T follicular helper cell (primary cell): ENCODE measurements at places on chromosomes 3 and 15.

- DNase-seq: no peak
Measured at GRCh38 chr3:8891774-8892173, 71.5 kb downstream of the RAD18 start.

DNA sequence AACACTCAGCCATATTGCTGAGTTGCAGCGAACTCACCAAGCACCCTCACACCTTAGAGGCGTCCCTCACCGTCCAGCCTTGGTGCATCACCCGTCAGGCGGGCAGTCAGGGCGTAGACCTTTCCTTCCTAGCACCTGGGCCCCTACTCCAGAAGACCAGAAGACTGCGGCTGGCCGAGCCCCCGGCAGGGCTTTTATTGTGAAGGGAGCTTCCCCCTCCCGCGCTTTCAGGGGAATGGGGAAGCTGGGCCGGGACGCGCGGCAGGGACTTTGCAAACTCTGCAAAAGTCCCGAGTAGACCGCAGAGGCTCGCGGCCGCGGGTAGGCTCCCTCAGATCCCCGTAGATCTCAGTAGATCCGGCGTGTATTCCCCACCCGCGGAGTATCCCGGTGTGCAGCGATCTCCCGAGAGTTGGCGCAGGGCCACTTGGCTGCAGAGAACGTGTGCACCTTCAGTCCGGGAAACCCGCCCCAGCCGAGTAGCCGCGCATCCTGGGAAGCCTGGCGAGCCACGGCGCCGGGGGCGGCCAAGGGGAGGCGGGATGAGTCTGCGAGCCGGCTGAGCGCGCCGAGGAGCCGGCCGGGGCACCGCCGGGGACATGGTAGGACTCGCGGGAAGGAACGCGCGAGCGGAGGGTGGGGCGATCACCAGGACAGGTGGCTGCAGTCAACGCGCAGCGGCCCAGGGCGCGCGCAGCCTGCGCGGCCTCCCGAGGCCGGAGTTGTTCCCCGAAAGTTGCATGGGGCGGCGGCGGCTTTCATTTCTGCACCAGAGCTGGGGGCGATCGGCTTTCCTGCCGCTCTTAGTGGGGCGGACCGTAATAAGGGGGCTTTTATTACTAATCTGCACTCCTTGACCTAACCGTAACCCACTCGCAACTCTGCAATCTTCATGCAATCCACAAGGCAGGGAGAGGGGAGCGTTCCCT is at the start of gene GASK1A:
Gene GASK1A (plus strand): TSS at position 268 of the 929 bp plus-strand sequence. CDS start 332 bp downstream, at position 600.
- no peak for DNase-seq

DNA sequence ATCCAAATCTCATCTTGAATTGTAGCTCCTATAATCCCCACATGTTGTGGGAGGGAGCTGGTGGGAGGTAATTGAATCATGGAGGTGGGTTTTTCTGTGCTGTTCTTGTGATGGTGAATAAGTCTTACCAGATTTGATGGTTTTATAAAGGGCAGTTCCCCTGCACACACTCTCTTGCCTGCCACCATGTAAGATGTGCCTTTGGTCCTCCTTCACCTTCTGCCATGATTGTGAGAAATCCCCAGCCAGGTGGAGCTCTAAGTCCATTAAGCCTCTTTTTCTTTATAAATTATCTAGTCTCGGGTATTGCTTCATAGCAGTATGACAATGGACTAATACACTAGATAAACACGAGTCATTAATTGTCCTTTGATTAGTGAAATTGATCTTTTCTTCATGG is 214.5 kb upstream of the CFAP20DC start:
- no peak for DNase-seq

DNA sequence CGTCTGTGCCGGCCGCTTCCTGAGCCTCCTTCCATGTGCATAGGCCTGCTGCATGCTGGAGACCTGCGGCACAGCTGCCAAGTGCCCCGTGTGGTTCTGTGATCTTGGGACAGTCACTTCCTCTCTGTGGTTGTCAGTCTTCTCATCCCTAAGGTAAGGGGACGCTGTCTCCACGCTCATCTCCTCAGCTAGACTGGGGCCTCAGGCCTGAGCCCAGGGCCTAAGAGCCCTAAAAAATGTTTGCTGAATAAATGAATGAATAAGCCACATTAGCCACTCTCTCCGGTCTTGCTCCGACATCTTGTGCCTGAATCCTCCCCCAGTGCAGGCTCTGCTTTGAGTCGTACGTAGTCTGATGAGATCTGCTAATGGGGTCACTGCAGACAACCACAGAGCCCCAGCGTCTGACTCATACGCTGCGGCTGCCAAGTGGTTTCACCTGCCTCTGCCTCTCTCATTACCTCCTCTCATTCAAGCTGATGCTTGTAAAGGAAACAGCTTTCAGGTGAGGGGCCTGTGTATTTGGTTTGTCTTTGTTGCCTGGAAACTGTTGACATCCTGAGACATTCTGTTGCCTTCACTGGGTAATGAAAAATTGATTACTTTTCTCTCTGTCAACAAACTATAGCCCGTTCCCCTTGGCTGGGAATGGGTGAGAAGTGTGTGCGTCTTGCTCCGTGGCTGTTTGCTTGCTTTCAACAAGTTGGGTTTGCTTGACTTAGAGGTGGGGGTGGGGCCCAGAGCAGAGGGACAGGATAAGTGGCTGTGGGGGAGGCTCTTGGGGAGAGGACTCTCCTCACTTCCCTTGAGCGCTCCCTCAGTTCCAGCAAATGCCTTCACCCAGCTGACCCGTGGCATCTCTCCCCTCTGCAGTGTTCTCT is 15.9 kb downstream of the RPLP1 start:
- peak; percentile 86 for DNase-seq

- DNase-seq: no peak
Measured at GRCh38 chr15:49908236-49908932, 210.6 kb downstream of the ATP8B4 start.

GRCh38 chr15:79494384-79494909 is 62.3 kb downstream of the MINAR1 start:
- DNase-seq: no peak

DNA sequence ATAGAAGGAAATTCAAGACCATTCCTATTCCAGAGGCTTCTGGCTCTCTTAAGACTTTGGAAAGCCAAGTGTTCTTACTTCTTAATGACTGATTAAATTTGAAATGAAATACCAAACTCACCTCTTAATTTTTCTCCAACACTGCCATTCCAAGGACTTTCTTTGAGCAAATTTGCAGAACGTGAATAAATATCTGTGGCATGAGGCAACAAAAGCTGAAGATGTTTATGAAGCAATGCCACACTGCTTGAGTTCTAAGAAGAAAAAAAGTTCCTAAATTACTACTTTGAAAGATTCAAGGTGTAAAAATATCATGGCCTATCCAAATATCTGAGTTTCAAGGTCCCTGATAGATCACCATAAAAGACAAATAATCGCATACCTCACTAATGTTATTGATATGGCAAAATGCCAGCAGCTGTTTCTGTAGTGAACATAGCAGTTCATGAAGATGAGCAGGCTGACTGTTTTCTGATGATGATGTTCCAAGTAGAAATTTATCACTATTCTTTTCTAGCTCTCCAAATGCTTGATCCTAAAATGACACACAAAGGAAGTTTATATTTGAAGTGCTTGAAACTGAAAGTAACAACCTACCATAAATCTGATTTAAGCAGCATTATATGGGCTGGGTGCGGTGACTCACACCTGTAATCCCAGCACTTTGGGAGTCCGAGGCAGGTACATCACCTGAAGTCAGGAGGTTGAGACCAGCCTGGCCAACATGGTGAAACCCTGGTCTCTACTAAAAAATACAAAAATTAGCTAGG is 104.4 kb downstream of the HERC1 start:
- no peak for DNase-seq

DNA sequence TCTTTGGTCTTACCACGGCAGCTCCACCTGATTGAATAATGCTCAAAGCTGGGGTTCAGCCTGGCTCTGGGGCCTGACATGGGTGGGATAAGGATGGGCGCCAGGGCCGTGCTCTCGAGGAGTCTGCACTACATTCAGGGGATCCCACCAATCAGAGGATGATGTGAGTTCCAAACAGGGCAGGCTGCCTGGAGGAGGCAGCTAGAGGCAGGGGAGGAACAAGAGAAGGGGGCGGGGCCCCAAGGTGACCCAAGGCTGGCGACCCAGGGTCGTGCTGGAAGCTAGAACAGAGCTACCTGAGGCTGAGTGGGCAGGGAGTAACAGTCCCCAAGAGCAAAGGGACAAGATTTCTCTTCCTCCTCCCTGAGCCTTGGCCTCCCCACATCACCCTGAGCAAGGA is 56.1 kb downstream of the PCSK6 start:
- no peak for DNase-seq

DNA sequence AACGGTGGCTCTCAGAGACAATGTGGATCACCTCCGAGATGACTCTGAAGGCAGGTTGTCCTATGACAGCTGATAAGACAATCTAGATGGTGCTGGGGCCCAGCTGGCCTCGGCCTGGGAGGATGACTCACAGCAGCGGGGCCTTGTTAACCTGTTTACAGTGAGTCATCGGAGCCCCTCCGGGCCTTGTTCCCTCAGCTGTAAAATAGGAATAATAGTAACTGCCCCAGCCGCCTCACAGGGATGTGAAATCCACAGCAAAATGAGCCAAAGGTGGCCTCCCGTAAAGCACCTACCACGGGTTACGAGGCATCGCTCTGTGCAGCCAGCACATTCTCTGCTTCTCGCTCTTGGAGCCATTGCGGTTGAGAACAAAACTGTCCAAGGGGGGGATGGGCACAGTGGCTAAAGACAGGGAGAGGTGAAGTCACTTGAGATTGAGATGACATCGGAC is 88.6 kb upstream of the RASGRF1 start:
- no peak for DNase-seq

DNA sequence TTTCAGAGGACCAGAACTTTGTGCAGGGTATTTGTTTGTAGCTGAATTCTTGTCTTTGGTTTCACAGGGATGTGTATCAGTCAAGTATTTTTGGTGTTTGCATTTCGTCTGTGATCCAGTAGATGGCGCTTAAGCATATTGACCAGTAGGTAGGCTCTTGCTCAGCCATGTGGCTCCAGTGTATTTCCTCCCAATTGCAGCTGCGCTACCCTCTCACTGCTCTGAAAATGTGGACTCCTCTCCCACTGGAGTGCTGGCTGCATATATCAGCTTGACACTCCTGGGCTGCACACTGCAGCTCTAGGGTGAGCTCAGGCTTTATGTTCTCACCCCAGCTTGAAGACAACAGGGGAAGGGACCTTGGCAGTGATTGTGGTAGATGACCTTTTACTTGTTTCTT is 1264.3 kb upstream of the ALCAM start:
- DNase-seq: no peak

DNA sequence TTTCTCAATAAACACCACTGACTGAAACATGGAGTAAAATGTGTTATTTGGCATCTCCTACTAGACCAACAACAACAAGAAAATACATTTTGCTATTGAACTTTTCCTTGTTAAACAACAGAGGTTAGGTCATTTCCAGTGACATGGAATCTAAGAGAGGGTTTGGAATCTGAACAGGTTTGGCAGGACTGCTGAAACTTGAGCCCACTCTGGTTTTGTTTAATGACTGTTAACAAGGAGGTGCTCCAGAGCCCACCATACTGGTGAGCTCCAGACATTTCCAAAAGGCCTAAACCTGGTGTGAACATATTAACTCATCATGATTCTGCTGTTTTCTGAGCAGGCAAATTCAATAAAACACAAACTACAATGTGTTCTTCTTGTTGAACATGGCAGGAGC is 330.7 kb upstream of the TRIM42 start:
- DNase-seq: no peak

GRCh38 chr3:101695779-101696372 is 9.4 kb upstream of the RPL24 start:
- no peak for DNase-seq

DNA sequence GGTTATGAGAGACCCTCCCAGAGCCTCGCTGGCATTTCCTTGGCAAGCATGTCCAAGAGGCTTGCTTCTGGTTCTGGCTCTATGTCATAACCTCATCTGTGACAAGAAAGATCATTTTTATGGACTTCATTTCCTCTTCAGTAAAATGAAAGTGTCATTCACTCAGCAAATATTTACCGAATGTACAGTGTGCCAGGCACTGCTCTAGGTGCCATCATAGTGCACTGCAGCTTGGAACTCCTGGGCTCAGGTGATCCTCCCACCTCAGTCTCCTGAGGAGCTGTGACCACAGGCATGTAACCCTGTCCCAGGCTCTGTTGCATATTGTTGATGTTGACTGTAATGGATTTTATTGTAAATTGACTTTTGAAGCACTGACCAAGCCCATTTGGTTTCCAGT is 18.7 kb upstream of the ITPKA start:
- no peak for DNase-seq

- no peak for DNase-seq
Measured at GRCh38 chr15:49990835-49991545, 128.0 kb downstream of the ATP8B4 start.

DNA sequence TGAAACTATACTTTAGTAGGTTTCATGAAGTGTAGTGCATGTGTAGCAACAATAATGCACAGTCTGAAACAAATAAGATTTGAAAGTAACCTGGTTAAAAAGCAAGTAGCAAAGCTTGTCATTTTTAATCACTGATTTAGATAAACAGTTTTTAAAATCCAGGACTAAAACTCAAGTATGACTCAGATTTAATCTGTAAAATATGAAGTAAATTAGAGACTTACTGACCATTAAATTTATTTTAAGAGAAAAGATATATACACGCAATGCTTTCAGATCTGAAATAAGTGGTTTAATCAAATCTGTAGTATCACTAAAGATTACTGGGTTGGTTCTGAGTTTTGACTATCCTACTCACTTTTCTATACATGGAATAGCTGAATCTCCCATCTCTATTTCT is 300.7 kb upstream of the RBMS3 start:
- DNase-seq: no peak

GRCh38 chr15:56794165-56794552 is 60.9 kb upstream of the ZNF280D start:
- DNase-seq: no peak

DNA sequence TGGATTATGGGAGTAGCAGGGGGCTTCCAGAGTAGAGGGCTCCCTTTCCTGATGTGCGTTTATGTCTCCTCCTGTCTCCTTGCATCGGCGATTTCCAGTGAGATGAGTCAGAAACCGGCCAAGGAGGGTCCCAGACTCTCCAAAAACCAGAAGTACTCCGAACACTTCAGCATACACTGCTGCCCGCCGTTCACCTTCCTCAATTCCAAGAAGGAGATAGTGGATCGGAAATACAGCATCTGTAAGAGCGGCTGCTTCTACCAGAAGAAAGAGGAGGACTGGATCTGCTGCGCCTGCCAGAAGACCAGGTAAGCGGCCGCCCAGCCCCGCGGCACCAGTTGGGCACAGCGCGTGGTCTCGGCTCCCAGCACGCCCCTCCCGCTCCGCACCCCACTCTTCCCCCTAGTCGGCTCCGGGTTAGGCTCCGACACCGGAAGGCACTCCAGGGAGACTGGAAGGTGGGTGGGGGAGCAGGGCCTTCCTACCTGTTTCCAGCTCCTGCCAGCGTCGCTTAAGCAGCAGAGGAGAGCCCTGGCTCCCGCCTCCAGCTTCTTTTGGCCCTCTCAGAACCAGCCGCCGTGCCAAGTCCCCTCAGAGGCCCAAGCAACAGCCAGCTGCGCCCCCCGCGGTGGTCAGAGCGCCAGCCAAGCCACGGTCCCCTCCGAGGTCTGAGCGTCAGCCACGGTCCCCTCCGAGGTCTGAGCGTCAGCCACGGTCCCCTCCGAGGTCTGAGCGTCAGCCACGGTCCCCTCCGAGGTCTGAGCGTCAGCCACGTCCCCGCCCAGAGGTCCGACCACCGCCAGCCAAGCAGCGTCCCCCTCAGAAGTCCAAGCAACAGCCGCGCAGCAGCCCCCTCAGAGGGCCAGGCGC is 34.7 kb downstream of the MOBP start:
- no peak for DNase-seq

- peak; percentile 16 for DNase-seq
Measured at GRCh38 chr3:184338511-184338945, 1.1 kb downstream of the FAM131A start.

GRCh38 chr3:134803652-134804051 is 8.6 kb downstream of the EPHB1 start:
- DNase-seq: no peak

GRCh38 chr15:77002436-77002835 is 7.5 kb downstream of the PSTPIP1 start:
- no peak for DNase-seq
